Foreskin keratinocyte (primary cell): ENCODE measurements at places on chromosomes 16 and 17. TPM values are rescaled to one million over a fixed set of nuclear protein-coding genes. Genes with fewer than 3 reads are reported as not detected.

- DNase-seq, result no peak
Measured at GRCh38 chr16:48188449-48189102, 32.8 kb upstream of the ABCC12 start.

Gene TMEM106A
- total RNA-seq, result 1.6 and 2.6 TPM in 2 replicates

Gene SLFN11
- 2.4 and 4.7 TPM in 2 replicates for total RNA-seq

GRCh38 chr17:16866436-16866835, 105.5 kb downstream of the TNFRSF13B start:
- no peak for DNase-seq

Gene SOCS1
- total RNA-seq, result 5.2 and 6.3 TPM in 2 replicates
